ENCODE measurements at places on chromosomes 4 and X. TPM values are rescaled to one million over a fixed set of nuclear protein-coding genes. Genes with fewer than 3 reads are reported as not detected.
A peak's percentile ranks its signal among the peaks of the same experiment; 100 is the strongest.

The REST gene
- 22.4 TPM for total RNA-seq

The MAGEC3 gene
- total RNA-seq, result not detected

The TMSB15A gene
- total RNA-seq, result not detected

- DNase-seq, result no peak
Observed at GRCh38 chr4:159268607-159269006, 165.7 kb downstream of the RAPGEF2 start.

GRCh38 chr4:84319124-84319523, 180.0 kb downstream of the NKX6-1 start:
- DNase-seq, result no peak

GRCh38 chr4:2417226-2417764, 1.1 kb downstream of the ZFYVE28 start:
- no peak for DNase-seq

The TGIF2LX gene
- not detected for total RNA-seq

The CCDC120 gene
- total RNA-seq, result 10.6 TPM

The PF4V1 gene
- not detected for total RNA-seq

- DNase-seq, result no peak
Observed at GRCh38 chr4:15515106-15515505, 45.4 kb downstream of the CC2D2A start.

- DNase-seq, result no peak
Observed at GRCh38 chrX:25754399-25754798, 383.7 kb upstream of the MAGEB18 start.

The NSUN7 gene
- total RNA-seq, result 7.3 TPM

GRCh38 chrX:72495046-72495445, 77.6 kb downstream of the HDAC8 start:
- DNase-seq, result no peak

The GAGE2A gene
- not detected for total RNA-seq

- no peak for DNase-seq
Observed at GRCh38 chr4:15318621-15319348, 109.0 kb upstream of the C1QTNF7 start.

DNA sequence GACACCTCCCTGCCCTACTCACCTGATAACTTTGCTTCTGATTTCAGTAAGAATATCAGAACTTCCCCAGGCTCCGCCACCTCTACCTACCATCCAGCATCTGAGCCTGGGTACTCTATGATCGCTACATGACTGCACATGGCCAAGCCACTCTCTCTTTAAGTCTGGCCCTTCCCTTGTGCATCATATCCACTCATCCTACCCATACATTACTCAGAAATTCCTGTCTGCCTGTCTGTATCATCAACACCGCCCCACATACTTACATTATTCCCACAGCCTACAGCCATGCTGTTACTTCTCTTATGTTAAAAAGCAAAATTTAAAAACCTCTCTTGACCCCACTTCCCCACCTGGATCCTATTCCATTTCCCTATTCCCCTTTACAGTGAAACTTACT, 84.7 kb downstream of the SCD5 start:
- DNase-seq, result no peak

- DNase-seq, result peak; percentile 49
Observed at GRCh38 chr4:41215969-41216293, 1.6 kb upstream of the APBB2 start.

DNA sequence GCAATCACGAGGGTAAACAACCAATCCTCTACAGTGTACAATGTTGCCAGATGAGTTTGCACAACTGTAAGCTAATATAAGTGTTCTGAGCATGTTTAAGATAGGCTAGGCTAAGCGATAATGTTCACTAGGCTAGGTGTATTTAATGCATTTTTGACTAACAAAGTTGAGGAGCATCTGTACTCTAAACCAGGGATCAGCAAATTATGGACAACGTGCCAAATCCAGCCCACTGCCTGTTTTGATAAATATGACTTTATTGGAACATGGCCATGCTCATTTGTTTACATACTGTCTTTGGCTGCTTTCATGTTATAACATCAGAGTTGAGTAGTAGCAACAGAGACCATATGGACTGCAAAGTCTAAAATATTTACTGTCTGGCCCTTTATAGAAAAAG, 46.3 kb upstream of the ARHGEF6 start:
- no peak for DNase-seq

GRCh38 chrX:13685126-13685763, 3.7 kb upstream of the RAB9A start:
- DNase-seq, result no peak

DNA sequence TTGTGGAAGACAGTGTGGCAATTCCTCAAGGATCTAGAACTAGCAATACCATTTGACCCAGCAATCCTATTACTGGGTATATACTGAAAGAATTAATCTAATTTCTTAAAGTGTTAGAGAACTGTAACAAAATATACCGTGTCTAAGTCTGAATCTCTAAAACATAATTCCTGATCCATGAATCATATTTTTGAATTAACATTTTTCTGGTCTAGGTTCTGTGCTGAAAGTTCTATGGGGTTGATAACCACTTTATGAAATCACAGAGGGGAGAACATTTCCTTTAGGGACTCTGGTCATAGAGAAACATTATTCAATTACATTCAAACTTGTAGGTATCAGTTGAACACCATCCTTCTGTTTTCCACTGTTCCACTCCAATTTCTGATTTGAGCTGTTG, 91.9 kb upstream of the ETNPPL start:
- DNase-seq, result no peak

GRCh38 chr4:16725252-16725651, 173.2 kb downstream of the LDB2 start:
- DNase-seq, result no peak

The F11 gene
- not detected for total RNA-seq

DNA sequence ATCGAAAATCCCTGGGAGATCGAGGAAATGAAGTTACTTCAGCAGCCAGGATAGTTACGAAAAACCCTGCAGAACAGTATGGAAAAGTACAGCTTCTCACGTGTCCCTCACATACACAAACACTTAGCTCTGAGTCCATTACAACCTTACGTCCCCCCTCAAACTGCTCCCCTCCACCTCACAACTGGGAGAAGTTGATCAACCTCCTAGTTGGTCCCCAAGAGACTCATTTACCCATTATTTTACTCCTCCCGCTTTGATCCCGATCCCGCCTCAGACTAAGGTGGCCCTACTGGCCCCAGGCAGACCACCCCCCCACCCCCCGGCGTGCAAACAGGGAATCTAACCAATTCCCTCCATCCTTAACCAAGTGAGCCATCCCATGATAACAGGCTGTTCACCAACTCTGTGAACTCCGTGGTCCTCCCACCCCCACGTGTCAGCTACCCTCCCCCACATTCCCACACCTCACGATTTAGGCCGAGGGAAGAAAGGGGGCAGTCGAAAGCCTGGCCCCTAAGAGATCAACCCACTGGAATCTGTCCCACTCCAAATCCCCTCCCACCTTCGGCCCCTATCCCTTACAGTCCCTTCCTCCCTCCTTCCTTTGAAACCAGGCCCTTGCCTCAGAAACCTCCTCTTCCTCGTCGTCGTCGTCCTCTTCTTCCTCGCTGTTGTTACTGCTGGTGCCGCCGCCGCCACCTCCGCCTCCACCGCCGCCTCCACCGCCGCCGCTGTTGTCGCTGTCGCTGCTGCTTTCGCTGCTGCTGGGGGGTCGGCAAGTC, 755 bp downstream of the ANKRD17 start:
- peak; percentile 45 for DNase-seq
